Naive thymus-derived CD8-positive, alpha-beta T cell (primary cell): ENCODE measurements at places on chromosomes 1 and 21.

DNA sequence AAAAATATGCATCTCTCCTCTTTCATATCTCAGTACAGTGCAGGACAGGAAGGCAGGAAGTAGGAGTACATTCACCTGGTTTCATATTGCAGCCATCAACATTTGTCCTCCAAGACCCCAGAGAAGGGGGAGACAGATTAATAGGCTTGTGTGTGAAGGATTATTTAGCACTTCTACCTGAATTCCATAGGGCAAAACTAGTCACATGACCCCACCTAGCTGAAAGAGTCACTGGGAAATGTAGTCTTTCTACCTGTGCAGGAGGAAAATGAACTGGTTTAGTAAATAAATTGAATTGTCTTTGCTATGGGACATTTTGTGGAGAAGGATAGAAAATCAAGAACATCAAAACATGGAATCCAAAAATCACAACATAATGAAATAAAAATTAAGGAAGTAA, 13.9 kb upstream of the TRIM33 start:
- H3K36me3 ChIP-seq = no peaks in the 10 kb centered on the region
- H3K4me3 ChIP-seq = no peak overlapping the region
- no peaks in the 10 kb centered on the region for H3K4me1 ChIP-seq

- H3K4me3 ChIP-seq = no peak overlapping the region
- H3K4me1 ChIP-seq = peaks cover 56% of the 10 kb centered on the region
- DNase-seq = no peak
- no peak overlapping the region for H3K27ac ChIP-seq
These were observed 30.2 kb downstream of the DISC1 start for GRCh38 chr1:231656741-231657140.

- peak overlapping the region; percentile 56 for H3K4me3 ChIP-seq
- peak overlapping the region; percentile 68 for H3K27ac ChIP-seq
- peaks cover 50% of the 10 kb centered on the region for H3K4me1 ChIP-seq
- DNase-seq = peak; percentile 77
These were observed 36.5 kb downstream of the FOXJ3 start for GRCh38 chr1:42298520-42298919.

GRCh38 chr1:208737922-208738321, 493.7 kb upstream of the PLXNA2 start:
- no peak for DNase-seq
- H3K4me3 ChIP-seq = no peak overlapping the region
- H3K27ac ChIP-seq = no peak overlapping the region

DNA sequence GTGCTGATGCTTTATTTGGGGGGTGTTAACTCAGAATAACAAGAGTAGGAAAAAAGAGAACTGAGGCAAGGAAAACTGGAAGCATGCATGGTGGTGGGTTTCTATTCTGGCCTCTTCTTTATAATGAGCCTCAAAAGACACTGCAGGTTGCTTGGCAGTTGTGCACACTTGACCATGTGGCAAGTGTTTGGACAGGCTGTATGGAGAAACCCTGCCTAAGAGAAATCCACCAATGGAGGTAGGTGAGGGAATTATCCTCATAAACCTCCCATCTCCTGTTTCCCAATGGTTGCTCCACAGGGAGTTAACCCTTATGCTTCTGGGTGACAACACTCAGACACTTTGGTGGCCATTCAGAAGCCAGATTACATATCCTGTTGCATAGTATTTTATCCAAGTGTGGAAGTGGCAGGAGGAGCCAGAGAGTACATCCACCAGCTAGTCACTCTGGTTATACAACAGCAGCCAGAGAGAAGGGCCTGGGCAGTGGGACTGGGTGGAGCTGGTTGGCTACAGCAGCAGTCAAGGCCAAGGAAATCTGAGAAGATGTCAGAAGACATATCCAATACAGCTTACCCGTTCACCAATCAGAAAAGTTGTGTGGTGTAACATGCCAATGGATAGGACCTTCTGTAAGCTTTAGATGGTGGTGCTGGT, 16.4 kb upstream of the VASH2 start:
- no peak overlapping the region for H3K27ac ChIP-seq
- no peaks in the 10 kb centered on the region for H3K4me1 ChIP-seq
- no peaks in the 10 kb centered on the region for H3K27me3 ChIP-seq
- no peaks in the 10 kb centered on the region for H3K36me3 ChIP-seq
- no peak overlapping the region for H3K4me3 ChIP-seq

GRCh38 chr21:38847556-38847955, 41.8 kb downstream of the ETS2 start:
- H3K27me3 ChIP-seq = peaks cover 4% of the 10 kb centered on the region
- DNase-seq = no peak
- H3K4me3 ChIP-seq = no peak overlapping the region
- H3K36me3 ChIP-seq = no peaks in the 10 kb centered on the region
- H3K27ac ChIP-seq = no peak overlapping the region
- H3K4me1 ChIP-seq = no peaks in the 10 kb centered on the region

DNA sequence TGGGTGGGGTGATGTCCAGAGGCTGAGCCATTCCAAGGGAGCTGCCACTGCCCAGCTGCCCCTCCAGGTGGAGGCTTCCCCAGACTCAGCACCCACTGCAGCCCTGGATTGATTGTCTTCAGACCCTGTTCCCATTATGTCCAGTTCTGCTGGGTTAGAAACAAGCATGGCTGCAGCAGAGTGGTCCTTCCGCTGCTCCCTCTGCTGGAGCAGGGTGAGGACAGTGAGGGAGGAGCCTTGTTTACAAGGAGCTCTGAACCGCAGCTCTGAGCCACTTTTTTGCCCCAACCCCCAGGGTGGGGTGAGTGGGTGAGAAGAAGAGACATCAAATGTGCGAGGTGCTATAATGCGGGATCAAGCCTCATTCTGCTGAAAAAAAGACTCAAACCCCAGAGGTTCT, 2.3 kb downstream of the TNNT2 start:
- no peaks in the 10 kb centered on the region for H3K36me3 ChIP-seq
- no peak overlapping the region for H3K27ac ChIP-seq
- H3K4me3 ChIP-seq = no peak overlapping the region
- peaks cover 10% of the 10 kb centered on the region for H3K27me3 ChIP-seq

DNA sequence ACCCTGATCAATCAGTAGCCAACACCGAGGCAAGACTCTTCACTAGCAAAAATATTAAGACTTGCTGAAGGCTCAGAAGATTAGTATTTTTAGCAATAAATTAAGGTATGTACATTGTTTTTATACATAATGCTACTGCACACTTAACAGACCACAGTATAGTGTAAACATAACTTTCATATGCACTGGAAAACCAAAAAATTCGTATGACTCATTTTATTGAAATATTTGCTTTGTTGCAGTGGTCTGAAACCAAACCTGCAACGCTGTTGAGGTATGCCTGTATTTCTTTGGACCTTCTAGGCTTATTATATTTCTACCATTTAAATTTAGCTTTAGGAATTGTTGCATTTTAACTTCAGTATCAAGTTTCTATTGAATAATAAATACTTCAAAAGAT, 65.8 kb upstream of the BCL9 start:
- DNase-seq = no peak
- H3K27ac ChIP-seq = no peak overlapping the region
- H3K4me1 ChIP-seq = no peaks in the 10 kb centered on the region
- peaks cover 53% of the 10 kb centered on the region for H3K27me3 ChIP-seq
- H3K36me3 ChIP-seq = no peaks in the 10 kb centered on the region

DNA sequence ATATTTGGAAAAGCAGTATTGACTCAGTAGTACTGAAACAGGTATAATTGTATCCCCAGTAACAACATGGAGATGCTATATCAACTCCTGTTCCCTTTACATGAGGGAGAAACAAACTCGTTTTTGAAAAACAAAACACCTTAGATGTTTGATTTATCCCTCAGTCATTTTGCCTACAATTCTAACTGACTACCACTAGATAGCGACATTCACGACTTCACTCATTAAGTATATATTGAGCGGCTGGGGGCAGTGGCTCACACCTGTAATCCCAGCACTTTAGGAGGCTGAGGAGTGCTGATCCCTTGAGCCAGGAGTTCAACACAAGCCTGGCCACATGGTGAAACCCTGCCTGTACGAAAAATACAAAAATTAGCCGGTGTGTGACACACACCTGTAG, 83.3 kb downstream of the CYYR1 start:
- peaks cover 8% of the 10 kb centered on the region for H3K27me3 ChIP-seq
- no peaks in the 10 kb centered on the region for H3K4me1 ChIP-seq
- no peaks in the 10 kb centered on the region for H3K36me3 ChIP-seq
- no peak overlapping the region for H3K4me3 ChIP-seq

DNA sequence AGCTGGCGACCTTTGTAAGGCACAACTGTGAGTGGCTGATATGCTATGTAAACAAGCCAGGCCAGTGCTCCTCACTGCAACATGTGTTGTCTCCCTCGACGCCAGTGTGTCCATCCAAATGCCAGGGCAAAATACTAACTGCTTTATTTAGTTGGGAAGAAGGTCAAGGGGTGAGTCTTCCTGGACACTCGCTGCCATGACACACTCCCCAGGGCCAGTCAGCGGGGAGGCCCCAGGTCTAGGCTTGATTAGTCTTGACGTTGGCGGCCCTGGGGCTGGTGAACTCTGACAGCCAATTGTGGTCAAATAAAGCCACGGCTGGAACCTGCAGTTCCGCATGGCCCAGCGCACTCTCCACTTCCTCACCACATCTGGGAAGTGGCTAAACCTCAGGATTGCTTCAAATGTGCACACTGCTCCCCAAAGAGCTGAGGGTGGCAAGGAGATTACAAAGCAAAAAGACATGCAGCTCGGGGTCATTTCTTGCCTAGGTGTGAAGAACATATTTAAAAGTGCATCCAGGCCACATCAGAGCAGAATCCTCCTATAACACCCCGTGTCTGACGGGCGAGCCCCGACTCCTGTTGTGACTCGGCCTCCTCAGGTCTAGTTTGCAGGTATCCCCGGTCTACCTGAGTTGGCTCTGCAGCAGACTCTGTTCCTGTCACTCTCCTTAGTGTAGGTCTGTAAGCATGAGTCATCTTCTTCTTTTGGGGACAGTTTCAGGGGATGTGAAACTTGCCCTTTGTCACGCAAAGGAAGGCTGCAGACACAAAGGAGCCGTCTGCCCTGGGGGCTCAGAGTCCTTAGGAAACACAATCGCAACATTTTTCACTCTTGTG, 183.5 kb downstream of the RUNX1 start:
- no peak overlapping the region for H3K27ac ChIP-seq
- H3K4me3 ChIP-seq = no peak overlapping the region
- H3K27me3 ChIP-seq = no peaks in the 10 kb centered on the region
- peaks cover 23% of the 10 kb centered on the region for H3K36me3 ChIP-seq

- H3K27ac ChIP-seq = no peak overlapping the region
- H3K36me3 ChIP-seq = peaks cover 9% of the 10 kb centered on the region
- no peak overlapping the region for H3K4me3 ChIP-seq
- H3K4me1 ChIP-seq = no peaks in the 10 kb centered on the region
- no peak for DNase-seq
- peaks cover 16% of the 10 kb centered on the region for H3K27me3 ChIP-seq
These were observed 15.8 kb upstream of the VCAM1 start for GRCh38 chr1:100703716-100704115.

- peaks cover 2% of the 10 kb centered on the region for H3K27me3 ChIP-seq
- no peak for DNase-seq
- H3K4me1 ChIP-seq = peaks cover 6% of the 10 kb centered on the region
- no peak overlapping the region for H3K27ac ChIP-seq
These were observed 65.1 kb upstream of the JUN start for GRCh38 chr1:58848818-58849411.

- peak overlapping the region; percentile 89 for H3K27ac ChIP-seq
- no peaks in the 10 kb centered on the region for H3K27me3 ChIP-seq
- H3K4me1 ChIP-seq = peaks cover 48% of the 10 kb centered on the region
- H3K36me3 ChIP-seq = peaks cover 12% of the 10 kb centered on the region
- H3K4me3 ChIP-seq = peak overlapping the region; percentile 78
- DNase-seq = no peak
These were observed 39.6 kb upstream of the PLEKHO1 start for GRCh38 chr1:150110116-150110515.

GRCh38 chr1:88371436-88372023, 312.5 kb upstream of the PKN2 start:
- no peak overlapping the region for H3K27ac ChIP-seq
- no peaks in the 10 kb centered on the region for H3K36me3 ChIP-seq
- no peak for DNase-seq
- H3K4me3 ChIP-seq = no peak overlapping the region

DNA sequence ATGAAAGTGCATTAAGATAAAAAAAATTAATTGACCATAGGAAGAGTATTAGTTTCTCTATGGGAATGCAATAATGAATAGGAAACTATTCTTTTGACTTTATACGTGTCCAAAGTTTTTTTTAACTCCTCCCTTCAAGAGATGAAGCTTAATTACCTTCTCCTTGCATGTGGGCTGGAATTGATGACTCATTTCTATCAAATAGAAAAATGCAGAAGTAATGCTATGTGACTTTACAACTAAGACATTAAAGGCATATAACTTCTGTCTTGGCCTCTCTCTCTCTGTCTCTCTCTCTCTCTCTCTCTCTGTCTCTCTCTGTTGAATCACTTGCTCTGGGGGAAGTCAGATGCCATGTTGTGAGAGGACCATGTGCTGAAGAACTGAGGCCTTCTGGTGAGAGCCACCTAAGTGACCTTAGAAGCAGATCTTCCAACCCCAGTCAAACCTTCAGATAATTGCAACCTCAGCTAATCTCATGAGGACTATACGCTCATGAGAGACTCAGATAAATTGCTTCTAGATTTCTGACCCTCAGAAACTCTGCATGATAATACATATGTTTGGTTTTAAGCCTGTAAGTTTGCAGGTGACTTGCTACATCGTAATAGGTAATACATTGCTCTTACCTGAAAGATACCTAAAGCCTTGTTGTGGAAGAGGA, 414.2 kb downstream of the KCNT2 start:
- H3K4me3 ChIP-seq = no peak overlapping the region

GRCh38 chr1:228937851-228938536, 202.7 kb downstream of the RHOU start:
- DNase-seq = peak; percentile 10
- peak overlapping the region; percentile 91 for H3K27ac ChIP-seq
- peak overlapping the region; percentile 77 for H3K4me3 ChIP-seq
- H3K36me3 ChIP-seq = no peaks in the 10 kb centered on the region

DNA sequence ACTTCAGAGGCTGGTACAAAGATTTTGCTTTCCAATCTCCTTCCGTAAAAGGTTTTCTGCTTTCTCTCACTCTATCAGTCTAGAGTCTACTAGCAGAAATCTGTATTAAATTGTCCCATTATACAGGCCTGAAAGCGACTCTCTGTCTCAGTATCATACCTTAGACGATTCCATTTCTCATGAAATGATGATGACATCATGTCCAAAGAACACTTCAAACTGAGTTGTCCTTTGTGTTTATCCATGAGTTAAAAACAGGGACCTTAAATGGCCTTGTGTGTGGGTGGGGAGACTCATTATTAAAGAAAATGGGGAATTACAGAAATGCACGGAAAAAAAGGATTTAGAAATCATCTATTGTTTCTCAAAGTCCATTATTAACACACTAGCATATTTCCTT, 21.0 kb upstream of the SLC44A3 start:
- peaks cover 26% of the 10 kb centered on the region for H3K4me1 ChIP-seq
- no peak for DNase-seq
- no peak overlapping the region for H3K27ac ChIP-seq

GRCh38 chr1:203426870-203427269, 48.7 kb upstream of the PRELP start:
- H3K36me3 ChIP-seq = no peaks in the 10 kb centered on the region
- peaks cover 38% of the 10 kb centered on the region for H3K27me3 ChIP-seq
- no peak overlapping the region for H3K27ac ChIP-seq
